Activated CD4-positive, alpha-beta T cell treated with anti-CD3 and anti-CD28 coated beads for 1 hour (primary cell): ENCODE measurements at places on chromosomes 12 and 14.

- no peak for DNase-seq
Measured at GRCh38 chr12:50057896-50058670, 687 bp downstream of the ASIC1 start.

DNA sequence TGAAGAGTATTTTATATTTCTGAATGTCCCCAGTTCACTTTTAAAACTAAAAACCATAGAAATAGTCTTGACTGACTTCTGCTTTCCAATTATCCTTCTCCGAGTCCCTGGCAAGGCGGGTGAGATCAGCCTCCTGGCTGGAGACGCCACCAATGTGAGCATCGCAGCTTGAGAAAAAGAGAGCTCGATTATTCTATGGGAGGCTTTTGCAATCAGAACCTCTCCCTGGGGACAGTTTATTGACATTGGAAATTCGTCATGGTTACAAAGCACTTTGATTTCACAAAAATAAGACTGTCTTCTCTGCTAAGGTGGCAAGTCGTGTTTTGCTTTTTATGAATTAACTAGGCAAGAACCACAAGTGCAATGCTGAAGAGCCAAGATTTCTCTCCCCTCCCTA is 23.6 kb upstream of the GPHB5 start:
- no peak for DNase-seq

DNA sequence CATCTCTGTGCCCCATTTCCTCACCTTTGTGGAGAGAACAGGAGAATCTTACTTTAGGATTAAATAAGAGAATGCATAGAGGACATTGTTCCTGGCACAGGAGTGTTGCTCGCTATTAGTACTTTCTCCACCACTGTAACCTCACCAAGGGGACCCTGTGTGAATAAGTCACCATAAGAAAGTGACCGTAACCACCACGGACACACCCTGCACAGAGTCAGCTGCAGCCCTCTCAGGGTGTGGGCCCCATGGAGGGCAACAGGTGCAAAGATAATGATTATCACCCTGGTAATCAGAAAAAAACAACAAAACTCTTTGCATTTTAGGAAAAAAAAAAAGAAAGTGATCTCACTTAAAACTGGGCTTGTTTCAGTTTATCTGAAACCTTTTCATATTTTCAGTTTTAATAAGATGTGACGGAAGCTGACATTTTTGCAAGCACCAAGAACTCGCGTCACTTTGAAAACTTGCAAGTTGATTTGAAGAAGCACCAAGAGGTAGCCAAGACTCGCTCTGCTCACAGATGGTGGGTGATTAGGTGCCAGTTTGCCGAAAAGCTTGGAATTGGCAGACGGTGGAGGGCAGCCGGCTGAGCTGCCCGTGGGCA is 87.0 kb upstream of the VRK1 start:
- DNase-seq: no peak

DNA sequence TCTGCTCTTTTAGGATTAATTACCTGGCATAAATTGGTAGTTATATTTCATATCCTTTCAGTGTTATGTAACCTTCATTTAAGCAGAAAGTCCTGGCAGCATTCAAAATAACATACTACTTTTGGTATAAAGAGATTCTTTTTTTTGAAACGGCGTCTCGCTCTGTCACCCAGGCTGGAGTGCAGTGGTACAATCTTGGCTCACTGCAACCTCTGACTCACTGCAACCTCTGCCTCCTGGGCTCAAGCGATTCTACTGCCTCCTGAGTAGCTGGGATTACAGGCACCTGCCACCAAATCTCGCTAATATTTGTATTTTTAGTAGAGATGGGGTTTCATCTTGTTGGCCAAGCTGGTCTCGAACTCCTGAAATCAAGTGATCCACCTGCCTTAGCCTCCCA is 9.2 kb downstream of the KTN1 start:
- no peak for DNase-seq

- no peak for DNase-seq
Measured at GRCh38 chr12:109020796-109021380, at the start of gene SVOP. Gene SVOP, minus strand, starts transcription at chr12:109021068. Its CDS starts 200 bp downstream, at chr12:109020868.
